ENCODE measurements at places on chromosomes 5 and 9.

DNA sequence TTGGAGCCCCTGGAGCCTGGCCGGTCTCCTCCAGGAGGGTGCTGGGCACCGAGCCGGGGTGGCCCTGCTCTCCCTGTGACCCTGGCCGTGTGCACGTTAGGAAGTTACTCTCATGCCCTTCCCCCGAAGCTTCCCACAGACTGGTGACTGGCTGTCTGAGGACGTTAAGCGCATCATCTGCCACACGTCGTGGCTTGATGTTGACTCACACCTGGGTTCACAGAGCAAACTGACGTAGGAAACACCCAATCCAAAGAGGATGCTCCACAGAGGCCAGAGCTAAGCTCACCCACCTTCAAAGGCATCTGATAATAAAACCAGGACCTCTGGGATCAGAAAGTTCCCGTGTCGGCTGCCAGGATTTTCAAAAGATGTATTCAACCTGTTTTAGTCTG, 152.9 kb upstream of the PHYKPL start:
- no peak for DNase-seq

DNA sequence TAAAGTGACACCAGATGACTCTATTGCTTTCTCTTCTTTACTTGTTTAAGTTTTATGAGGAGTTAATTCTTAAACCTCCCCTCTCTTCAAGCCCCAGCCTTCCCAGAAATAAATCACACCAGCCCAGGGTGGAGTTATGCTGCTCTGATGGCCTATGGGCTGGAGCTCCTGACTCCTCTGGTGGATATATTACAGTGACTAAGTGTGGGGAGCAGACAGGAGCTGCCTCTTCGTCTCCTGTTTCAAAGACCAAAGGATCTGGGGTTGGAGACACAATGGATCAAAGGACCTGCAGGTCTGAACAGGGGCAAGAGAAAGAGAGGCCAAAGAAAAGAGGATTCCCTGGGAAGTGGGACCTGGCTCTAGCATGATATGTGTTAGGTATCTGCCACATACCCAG, 312.0 kb upstream of the MSX2 start:
- DNase-seq, result no peak

DNA sequence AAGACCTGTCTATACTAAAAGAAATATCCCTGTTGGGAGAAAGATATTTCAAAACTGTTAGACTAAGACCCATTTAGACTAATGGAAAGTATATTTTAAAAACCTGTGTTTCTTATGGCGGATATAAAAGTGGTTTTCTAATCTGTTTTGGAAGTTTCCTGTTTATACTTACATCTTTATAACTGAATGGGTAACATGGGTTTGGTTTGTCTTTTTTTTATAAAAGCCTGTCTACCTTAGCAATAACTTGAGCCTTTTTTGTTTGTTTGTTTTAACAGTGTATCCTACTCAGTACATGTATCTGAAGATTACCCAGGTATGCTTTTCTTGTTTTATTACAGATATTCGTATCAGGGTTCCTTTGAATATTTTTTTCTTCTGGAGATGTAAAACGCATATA, 83.4 kb downstream of the PARP8 start:
- no peak for DNase-seq

DNA sequence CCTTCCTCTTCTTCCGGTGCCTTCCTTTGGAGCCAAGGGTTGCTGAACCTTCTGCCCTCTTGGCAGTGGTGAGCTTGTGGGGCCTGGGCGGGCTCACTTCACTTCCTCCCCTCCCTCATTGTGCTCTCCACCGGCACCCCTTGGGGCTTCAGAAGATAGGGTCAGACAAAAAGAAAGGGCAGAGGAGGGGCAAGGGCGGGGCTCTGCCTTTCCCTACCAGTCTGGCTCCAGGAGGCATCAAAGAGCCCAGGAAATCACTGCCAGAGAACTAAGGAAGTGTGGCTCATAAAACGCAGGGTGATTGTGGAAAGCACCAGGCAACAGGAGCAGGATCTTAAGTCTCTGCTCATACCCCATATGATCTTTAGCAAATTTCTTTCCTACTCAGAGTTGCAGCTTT, 34.8 kb downstream of the ACOT12 start:
- DNase-seq, result no peak

DNA sequence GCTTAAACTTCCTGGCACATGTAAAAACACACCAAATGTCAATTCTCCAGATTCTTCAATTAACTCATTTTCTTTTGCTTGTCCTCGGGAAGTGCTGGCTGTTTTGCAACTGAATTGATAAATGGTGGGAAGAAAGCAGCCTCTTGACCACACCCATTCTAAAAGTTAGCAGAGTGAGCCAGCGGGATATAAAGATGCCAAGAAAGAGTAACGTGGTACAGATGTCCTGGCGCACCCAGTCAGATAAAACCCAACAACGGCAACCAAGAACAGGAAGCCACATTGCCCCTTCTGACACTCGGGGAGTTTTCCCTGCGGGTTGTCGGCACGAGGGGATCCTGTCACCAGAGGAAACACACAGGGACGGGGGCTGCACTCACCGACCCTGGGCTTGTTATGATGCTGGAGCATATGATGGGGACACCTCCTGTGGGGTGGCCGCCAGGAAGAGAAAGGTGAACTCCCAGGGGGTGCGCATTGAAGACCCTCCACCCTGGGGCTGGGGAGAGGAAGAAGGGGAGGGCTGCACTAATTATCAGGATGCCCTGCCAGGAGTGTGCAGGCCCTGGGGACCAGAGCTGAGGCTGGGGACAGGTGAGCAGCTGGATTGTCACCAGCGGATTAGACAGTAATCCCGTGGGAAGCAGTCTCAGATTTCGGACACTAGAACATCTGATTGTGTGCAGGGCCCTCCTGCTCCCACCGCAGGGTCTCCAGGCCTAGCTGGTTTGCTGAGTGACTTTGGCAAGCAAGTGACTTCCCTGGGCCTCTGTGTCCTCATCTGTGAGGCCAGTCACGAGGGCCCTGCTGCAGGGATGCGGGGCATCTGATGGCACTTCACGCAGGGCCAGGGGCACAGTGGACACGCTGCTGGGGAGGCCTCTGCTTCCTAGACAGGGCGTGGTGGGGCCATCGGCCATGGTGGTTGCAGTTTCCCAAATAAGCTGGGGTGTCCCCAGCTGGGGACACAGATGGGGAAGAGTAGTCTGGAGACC, 59.2 kb downstream of the CRB2 start:
- DNase-seq, result no peak

- DNase-seq, result no peak
Measured at GRCh38 chr9:3137347-3137695, 293.4 kb upstream of the PUM3 start.

GRCh38 chr9:113387560-113388230, 10.9 kb upstream of the HDHD3 start:
- no peak for DNase-seq

Data from stimulated activated CD4-positive, alpha-beta T cell treated with anti-CD3 and anti-CD28 coated beads, Interleukin-4, amount 100 ng/mL, for 24 hours (primary cell).